ENCODE measurements at places on chromosomes 11 and 22.

DNA sequence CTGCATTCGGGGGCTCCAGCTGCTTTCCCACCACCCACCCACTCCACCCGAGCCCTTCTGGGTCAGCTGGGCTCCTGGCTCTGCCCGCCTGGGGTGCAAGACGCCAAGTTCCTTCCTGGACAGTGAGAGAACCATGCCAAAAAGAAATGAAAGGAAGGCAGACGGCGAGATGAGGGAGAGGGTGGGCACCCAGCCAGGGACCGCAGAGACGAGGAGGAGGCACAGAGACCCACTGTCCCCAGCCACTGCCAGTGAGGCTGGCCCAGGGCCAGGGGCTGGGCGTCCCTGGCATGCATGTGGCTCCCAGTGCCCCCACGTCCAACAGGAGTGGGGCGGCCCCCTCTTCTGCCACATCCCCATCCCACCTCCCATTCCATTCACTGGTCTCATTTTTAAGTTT, 10.8 kb upstream of the CD81 start:
- peak; percentile 28 for DNase-seq

GRCh38 chr22:29528144-29528543, 25.4 kb downstream of the THOC5 start:
- DNase-seq = no peak

- DNase-seq = peak; percentile 22
Measured at GRCh38 chr11:76551400-76551799, 106.6 kb downstream of the EMSY start.

DNA sequence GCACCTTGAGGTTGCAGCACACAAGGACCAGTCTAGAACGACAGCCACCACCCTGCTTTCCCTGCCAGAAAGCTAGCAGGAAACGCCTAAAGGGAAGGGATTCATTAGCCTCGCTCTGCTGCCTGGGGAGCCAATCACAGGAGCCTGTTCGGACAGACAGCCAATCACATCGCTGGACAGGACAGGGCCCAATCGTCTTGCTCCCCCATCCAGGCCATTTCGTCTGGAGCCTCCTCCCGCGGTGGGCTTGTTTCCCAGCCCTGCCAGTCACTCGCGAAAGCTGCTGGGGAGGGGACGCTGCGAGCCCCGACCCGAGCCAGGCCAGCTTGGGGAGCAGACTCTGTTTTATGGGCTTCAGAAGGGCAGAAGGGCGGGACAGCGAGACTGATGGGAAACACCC, 79.8 kb upstream of the NCAM1 start:
- peak; percentile 44 for DNase-seq

DNA sequence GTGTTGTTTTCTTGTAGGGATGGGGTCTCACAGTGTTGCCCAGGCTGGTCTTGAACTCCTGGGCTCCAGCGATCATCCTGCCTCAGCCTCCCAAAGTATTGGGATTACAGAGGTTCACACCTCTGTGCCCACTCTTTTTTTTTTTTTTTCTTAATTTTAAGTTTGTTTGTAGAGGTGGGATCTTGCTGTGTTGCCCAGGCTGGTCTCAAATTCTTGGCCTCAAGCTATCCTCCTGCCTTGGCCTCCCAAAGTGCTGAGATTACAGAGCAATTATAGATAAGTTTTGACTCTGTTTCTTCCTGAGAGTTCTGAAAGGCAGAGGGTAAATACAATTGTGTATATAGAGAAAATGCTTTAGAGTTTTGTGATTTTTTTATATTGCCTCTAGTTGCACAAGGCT, 160.4 kb downstream of the TEAD1 start:
- no peak for DNase-seq

DNA sequence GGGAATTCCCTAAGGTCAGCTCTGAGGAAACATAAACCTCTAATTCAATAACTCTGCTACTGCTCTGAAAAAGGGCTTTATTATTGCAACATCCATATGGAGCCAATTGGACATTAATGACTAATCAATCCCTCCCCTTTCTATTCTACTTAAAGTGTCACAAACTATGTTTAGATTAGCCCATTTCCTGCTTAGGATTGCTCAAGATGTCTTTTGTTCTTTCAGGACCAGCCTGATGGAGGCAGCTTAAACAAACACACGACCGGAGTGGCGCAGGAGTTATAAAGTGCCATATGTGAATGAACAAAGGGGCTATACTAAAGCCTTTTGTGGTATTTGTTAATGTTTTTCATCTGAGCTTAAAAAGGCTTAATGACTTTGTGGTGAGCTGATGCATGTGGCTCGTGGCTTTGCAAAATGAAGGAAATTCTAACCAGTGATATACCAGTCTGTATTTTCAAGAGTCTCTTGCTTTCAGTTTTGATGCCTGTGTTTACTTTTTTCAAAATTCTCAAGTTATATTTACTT, 354.4 kb downstream of the SOX6 start:
- peak; percentile 94 for DNase-seq

Measured in EH (cell line).